A172 (cell line): ENCODE measurements at places on chromosomes 6 and 20. TPM values are rescaled to one million over a fixed set of nuclear protein-coding genes. Genes with fewer than 3 reads are reported as not detected.
A peak's percentile ranks its signal among the peaks of the same experiment; 100 is the strongest.

AFDN gene
- total RNA-seq: 29.9 and 36.3 TPM in 2 replicates

DNA sequence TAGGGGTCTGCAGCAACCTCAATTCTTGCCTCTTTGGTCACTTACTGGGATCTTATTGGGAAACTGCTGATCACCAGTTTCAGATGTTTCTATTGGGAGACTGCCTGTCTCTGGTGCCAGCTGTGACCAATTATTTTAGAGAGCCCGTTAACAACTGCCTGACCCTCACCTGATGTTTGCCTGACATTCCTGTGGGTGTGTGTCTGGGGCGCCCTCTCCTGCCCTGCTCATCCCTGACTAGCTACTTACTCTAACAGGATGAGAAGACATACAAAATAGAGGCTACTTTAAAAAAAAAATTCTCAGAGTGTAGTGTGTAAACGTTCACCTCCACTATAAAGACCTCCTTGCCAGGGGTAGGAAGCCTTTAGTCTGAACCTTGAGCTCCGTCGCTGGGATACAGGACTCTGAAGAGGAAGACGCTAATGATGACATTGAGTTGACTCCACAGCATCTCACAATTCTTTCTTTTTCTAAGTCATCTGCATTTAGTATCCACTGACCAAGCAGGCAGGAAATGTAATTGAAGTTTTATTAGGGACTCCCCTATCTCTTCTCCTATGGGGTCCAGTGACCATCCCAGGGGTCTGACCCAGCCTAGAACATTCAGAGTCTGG, 54.6 kb upstream of the DDR1 start:
- DNase-seq: no peak

DNA sequence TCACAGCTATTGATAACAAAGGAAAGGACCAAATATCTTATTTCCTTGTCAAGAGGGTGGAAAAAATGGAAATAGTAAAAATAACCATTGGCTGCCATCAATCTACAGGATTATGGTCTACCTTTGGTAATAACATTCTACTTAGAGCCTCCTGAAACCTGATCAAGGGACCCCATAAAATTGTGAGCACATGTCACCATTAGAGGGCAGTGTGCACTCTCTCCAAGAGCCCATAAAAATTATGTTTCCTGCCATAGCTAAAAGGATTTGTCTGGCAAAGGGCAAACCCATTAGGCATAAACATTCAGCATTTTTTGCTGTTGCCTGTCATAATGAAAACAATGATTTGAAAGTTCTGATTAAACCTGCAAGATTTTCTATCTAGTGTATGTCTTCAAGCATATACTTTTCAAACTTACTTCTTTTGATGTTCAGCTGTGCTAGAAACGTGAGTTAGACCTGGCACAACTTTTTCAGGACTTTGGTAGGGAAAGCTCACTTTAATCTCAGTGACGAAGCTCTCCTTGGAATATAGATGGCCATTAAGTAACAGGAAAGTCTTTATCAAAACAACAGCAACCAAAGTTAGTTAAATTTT, 120.7 kb upstream of the ZFP64 start:
- peak; percentile 71 for DNase-seq

DNA sequence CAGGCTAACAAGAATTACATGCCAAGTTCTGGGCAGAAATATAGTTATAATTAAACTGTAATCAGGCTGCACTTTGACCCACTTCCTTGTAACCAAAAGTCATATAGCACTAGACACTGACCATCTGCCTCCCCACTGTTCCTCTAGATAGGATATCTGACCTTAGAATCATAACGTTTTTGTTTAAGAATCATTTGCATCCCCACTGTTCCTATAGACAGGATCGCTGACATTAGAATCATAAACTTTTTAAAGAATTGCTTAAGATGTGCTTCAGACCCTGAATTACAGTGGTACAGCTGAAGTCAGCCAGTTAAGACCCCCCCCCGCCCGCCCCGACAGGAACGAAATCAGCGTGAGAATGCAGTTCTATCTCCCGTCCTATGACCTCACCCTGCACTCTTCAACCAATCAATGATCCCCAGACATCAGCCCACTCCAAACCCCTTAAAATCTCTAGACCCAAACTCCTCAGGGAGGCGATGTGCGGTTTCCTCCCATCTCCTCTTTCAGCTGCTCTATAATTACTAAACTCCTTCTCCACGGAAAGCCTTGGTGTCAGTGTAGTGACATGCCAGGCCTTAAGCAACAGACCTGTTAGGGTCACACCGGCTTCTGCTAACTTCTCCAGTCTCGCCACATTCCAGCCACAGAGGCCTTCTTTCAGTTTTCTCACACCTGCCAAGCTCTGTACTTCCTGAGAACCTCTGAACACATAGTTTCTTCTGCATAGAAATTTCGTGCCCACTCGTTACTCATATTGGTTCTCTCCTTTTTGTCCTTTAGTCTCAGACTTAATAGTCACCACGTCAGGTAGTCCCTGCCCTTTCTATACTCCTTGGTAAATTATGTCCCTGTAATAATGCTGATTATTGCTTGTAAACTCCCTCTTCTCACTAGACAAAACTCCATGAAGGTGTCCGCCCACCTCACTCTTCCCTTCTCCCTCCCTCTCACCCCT, 93.5 kb downstream of the DTNBP1 start:
- DNase-seq: no peak

DNA sequence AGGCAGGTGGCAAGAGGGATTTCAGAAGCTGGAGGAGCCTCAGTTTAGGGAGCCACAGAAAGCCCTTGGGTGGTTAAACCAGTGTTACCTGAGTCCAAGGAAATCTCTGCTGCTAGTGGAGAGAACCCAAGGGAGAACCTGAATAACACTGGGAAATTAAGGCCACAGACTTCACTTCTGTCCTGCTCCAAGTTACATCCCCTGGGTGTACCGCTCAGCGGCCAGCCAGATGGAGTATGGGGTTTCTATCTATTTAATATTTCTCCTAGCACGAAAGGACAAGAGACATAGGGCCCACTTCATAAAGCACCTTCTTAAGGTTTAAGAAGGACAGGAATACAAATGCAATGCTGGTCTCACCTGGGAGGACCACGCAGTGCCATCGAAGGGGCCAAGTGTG, 5.8 kb upstream of the CNKSR3 start:
- DNase-seq: no peak
